ENCODE measurements at places on chromosomes 12 and 14. TPM values are rescaled to one million over a fixed set of nuclear protein-coding genes. Genes with fewer than 3 reads are reported as not detected.

Gene SGPP1
- 18.1 TPM for total RNA-seq

Gene FSCB
- 0.10 TPM for total RNA-seq

DNA sequence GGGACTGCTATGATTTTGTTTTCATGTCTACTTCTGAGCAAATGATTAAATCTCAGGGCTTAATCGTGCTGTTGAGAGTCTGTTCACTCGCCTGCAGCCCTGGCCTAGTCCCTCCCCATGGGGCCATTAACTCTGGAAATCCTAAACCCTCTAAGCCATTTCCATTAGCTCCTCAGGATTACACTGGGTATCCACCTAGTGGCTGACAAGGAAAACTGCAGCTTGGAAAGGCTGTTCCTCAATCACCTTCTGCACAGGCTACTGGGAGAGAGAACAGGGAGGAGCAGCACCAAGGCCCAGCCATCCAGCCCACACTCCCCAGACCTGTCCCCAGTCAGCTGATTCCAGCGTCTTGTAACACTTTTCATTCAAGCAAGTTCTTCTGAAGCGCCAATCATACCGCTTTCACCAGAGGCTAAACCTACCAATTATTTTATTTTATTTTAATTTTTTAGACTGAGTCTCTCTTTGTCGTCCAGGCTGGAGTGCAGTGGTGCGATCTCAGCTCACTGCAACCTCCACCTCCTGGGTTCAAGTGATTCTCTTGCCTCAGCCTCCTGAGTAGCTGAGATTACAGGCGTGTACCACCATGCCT is 48.7 kb downstream of the NEUROD4 start:
- DNase-seq: no peak

GRCh38 chr12:100913872-100914592 is 119.5 kb downstream of the ANO4 start:
- no peak for DNase-seq

GRCh38 chr14:72000907-72001306 is 68.7 kb downstream of the RGS6 start:
- DNase-seq: no peak

All from skin of body (tissue), 3 donors.